IPS-NIHi11 (cell line): ENCODE measurements at places on chromosomes 7 and 10.

DNA sequence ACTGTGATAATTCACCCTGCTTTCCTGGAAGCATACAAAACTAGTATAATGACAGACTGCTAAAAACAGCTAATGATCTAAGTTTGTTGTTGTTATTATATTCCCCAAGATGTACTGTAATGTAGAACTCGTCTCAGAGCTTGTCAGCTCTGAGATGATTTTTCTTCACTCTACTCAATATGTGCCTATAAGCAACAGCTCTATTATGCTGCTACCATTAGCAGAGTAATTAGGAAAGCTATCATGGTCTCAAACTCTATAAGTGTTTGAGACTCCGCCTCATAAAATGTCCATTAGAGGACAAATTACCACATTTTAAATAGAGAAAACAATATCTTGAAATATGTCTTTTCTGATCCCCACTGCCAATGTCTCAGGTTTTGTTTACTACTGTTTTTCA, 476.5 kb upstream of the PCDH15 start:
- DNase-seq = no peak

DNA sequence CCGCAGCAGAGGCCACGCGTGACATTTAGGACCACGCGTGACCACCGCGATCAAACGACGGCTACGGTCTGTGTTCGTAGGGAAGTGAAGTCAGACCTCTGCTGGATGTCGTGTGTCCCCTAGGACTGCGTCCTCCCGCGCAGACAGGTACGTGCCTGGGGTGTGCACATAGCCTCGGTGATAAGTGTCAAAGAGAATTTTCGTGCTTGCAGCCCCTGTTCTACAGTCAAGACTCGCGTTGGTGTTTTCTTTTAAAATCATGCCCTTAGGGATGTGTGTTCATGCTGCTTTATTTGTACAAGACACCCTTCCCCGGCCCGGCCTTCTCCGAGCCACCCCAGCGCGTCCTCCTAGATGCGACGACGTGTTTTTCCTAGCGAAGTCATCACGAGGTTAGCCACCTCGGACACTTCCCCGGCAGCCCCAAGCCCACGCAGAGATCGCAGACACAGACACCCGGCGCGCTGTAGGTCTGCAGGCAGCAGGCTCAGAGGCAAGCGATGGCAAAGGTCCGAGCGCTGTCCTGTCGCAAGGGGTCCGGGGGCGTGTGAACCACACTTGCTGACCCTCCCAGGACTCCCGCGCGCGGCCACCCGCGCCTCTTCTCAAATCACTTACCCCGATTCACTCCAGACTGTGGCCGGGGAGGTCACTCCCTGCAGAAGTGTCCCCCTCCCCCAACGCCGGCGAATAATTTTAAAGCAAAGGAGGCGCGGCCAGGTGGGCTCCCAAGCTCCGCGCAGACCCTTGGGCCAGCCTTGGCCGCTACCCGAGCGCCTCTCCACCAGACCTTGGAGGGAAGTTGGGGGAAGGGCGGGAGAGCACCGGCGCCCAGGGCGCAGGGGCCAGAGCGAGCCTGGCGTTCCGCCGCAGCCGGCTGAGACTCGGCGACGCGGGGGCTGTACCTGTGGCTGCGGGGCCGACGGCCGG, 552 bp downstream of the MKX start:
- DNase-seq = peak; percentile 59

GRCh38 chr7:16816824-16817223, 12.0 kb upstream of the AGR2 start:
- DNase-seq = no peak

DNA sequence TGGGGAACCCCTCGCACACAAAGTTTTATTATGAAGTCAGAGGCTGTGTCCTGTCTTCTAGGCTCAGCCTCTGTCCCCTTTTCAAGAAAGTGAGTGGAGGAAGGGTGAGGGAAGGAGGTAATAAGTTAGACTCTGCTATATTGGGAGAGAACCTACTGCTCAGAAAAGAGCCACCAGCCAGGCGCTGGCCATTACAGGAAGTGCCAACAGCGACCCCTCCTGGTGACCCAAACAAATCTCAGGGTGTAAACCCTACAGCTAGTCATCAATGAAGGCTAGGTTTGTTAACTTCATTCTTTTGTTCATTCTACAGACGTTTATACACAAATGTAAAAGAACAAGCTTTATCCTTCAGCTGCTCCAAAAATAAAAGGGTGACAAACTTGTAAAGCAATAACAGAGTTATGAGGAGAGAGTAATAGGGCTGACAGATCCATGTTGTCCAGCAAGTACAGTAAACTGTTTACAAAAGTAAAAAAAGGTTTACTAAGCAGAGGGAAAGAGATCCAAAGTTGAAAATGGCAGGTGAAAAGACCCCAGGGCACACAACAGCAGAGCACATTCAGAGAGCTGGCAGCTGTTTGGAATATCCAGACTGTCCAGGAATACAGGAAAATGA, 82.7 kb downstream of the FAM204A start:
- peak; percentile 67 for DNase-seq

GRCh38 chr10:52778511-52779392, 6.2 kb upstream of the MBL2 start:
- DNase-seq = peak; percentile 59
